ENCODE measurements at places on chromosomes 1 and 21.

DNA sequence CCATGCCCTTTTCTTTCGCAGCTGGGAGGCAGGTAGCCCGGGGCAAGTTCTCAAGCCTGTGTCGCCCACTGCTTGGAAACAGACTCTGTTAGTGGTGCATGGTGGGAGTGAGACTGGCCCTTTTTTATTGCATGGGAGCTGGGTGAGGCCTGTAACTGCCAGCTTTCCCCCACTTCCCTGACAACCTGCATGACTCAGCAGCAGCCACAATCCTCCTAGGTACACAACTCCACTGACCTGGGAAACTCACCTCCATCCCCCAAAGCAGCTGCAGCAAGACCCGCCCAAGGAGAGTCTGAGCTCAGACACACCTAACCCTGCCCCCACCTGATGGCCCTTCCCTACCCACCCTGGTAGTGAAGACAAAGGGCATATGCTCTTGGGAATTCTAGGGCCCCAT is 25.8 kb downstream of the PIGP start:
- peak; percentile 73 for DNase-seq

- DNase-seq: no peak
Measured at GRCh38 chr21:18228060-18228739, 16.4 kb upstream of the CHODL start.

GRCh38 chr21:32728456-32728839 is 635 bp upstream of the SYNJ1 start:
- DNase-seq: no peak

GRCh38 chr1:14555091-14555490 is 43.4 kb upstream of the KAZN start:
- no peak for DNase-seq

DNA sequence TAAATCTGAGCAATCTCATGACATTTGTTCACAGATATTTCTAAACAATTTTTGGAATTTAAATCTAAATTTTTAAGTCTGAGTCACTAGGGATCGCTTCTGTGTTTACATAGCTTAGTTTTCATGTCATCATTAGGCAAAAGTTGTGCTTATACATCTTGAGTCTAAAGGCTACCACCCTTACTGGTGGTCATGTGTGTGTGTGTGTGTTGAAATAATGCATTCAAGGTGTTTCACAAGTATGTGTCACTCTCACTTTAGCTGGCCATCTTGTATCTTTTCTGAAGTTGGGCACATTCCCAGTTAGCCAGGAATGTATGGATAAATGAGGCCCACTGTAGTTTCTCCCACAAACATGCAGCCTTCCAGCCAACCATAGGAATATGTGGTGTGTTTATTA is 1162.5 kb upstream of the PRMT6 start:
- no peak for DNase-seq

DNA sequence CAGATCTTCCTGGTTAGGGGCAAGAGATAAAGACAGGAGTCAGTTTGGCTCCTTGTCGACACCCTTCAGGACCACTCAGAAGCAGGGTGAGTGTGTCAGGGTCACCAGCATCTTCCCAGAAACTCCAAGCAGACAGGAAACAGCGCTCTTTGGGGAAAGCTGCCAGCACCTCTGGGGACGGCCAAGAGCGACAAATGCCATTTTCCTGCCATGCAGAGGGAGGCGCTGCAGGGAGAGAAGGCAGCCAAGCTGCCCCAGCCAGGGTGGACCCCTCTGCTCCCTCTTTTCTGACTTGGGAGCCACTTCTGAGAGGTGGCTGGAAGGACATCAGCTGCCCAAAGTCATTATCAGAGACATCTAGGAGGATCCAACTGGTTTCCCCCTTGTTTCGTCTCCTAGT is 29.0 kb downstream of the SIM2 start:
- DNase-seq: no peak

- DNase-seq: no peak
Measured at GRCh38 chr1:109849655-109850054, 61.0 kb upstream of the CSF1 start.

DNA sequence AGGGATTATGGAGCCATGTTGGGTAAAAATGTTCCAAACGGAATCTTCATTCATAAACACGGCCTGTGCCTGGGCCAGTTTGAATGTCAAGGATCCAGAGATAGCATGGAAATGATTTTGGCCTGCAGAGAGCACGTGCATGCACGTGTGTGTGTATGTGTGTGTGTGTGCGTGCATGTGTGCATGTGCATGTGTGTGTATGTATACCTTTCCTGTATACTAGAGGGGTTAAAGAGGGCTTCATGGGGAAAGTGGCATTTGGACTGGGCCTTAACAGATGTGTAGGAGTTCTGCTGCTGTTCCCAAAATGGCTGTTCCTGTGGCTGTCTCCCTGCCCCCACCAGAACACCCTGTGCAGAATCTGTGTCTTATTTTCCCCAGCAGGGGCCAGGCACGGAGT is 21.7 kb downstream of the TTC39A start:
- DNase-seq: no peak

DNA sequence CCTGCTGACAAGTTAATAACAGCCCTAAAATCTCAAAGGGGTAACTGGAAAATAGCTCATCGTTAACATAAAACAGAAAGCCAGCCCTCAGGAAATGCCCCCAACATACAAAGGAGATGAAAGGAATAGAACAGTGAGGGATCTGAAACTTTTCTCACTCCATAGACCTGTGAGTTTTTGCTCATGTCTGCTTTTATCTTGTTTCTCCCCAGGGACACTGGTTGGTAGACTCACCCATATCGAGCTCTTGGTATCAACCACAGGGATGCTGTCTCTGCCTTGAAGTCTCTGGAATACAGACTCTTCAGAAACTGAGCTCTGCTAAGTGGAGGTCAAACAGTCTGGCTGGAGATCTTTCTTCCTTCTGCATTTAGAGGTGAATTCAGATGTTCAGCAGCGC is 77.4 kb upstream of the CAMK1G start:
- no peak for DNase-seq

GRCh38 chr1:20370698-20371097 is 80.0 kb downstream of the VWA5B1 start:
- no peak for DNase-seq

DNA sequence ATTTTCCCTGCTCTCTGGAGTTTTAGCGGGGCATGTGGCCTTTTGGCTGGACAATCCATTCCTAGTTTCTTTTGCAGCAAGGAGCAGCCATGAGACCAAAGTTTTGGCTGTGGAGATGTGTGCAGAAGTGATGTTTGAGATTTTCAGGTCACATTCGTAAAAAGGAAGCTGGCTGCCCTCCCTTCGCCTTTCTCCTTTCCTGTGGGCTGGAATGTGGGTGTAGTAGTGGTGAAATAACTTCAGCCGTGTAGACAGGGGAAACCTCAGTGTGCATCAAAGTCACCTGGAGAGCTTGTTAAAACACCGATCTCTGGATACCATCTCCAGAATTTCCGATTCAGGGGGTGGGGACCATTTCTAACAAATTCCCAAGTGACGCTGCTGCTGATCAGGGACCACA is 5.3 kb upstream of the GPR88 start:
- no peak for DNase-seq

DNA sequence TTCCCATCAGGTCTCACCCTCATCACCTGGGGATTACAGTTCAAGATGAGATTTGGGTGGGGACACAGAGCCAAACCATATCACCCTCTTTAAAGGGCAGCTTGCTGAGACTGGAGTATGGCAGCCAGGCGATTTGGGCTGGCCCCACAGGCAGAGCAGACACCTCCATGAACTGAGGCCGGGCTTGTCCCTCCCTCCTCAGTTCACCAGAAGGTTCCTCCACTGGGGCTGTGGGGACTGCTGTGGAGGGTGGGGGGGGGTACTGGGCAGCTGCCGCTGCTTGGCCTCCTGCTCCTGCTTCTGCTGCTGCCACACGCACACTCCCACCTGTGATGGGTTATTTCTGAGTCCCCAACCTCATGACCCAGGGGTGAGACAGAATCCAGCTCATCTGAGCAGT is 53.9 kb upstream of the PDE9A start:
- no peak for DNase-seq

DNA sequence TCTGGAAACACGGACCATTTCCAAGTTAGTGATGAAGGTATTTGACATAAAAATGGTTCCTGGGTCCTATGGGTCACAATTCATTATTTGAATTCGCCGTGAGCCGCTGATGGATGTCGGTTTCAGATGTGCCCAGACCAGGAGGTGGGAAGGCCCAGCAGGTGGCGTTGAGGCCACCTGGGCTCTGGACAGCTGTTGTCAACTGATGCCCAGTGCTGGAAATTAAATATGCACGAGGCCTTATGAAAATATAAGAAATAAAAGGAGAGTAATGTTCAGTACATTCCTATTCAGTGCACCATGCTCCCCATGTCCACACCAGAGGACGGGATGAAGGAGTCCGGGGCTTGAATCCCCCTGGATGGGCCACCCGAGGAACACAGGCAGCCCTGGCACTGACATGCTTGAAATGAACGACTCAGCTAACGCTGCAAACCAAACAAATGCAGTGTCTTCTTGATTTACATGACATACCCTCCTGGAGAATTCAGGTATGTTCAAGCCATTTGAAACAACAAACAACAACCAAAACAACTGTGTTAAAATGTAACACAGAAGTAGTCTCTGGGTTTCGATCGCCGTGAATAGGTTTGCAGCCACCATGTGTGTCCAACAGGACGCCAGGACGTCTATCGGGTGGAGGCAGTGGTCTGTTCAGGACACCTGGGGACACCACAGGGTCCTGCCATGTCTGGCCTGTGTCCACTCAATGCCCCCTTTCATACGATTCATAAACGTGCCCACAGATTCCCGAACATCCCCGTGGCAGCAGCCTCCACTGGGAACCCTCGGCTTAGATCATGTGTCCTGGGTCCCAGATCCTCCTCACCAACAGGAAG is 6.1 kb downstream of the TFF3 start:
- DNase-seq: no peak

GRCh38 chr1:208233546-208233945 is 10.6 kb downstream of the PLXNA2 start:
- DNase-seq: no peak

DNA sequence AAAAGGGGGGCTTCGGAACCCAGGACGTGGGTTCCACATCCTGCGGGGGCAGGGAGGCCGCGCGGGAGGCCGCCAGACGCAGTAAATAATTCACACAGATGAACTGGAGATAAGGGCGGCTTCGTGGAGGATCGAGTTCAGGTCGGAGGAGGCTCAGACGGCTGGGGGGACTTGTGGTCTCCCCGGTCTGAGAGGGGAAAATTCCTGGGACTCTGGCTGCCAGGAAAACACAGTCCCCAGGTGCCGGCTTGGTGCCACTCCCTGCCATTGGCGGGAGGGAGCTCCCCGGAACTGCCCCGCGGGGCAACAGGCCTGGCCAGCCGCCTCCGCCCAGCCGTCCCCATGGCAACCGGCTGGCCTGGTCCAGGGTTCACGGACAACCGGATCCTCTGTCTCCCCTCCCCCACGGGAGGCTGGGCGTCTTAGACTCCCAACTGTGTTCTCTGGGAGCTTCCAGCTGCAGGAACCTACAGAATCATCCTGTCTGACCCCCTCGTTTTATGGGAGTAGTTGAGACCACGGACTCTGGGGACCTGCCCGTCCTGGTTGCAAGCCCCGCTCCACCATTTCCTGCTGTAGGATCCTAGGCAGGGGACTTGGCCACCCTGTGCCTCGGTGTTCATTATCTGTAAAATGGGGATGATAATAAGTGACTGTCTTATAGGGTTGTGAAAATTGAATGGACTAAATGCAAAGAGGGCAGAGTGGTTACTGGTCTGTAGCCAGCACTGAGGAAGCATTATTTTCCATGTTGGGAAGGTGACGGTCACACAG is 9.6 kb downstream of the CAMK2N1 start:
- peak; percentile 72 for DNase-seq

GRCh38 chr1:156874142-156874541 is 13.5 kb downstream of the NTRK1 start:
- no peak for DNase-seq

DNA sequence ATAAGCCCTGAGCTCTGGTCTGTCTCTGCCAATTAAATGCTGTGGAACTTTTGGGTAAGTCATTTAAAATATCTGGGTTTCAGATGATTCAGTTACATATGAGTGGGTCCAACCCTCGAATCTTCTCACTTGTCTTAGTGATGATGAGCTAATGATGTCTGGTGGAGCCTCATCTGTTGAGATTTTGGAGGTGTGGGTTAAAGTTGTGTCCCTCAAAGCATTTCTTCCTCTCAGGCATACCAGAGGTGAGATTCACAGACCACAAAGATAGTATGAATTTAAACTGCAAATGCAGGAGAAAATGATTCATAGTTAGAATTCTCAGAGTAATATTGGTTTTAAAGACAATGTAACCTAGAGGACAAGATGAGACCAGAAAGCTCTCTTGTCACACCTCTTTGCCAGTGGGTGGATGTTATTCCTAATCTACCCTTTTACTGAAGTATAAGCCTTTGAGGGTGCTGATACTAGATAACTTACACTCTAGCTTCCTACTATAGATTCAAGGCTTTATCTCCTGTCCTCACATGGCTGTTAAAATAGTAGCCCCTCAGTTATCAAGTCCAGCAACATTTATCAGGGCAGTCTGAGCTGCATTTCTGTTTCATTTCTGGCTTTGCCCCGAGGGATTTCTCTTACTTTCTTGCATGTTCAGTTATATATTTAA is 90.7 kb downstream of the MT1HL1 start:
- DNase-seq: peak; percentile 67
